ENCODE measurements at places on chromosomes 7 and 10. TPM values are rescaled to one million over a fixed set of nuclear protein-coding genes. Genes with fewer than 3 reads are reported as not detected.

GRCh38 chr10:33859319-33860022, 525.0 kb upstream of the NRP1 start:
- DNase-seq = no peak
- H3K4me3 ChIP-seq = no peak overlapping the region
- H3K36me3 ChIP-seq = no peaks in the 10 kb centered on the region
- no peak overlapping the region for H3K27ac ChIP-seq
- peaks cover 3% of the 10 kb centered on the region for H3K4me1 ChIP-seq

GRCh38 chr7:15936991-15937390, 250.5 kb upstream of the MEOX2 start:
- no peaks in the 10 kb centered on the region for H3K36me3 ChIP-seq
- no peaks in the 10 kb centered on the region for H3K4me1 ChIP-seq
- H3K27me3 ChIP-seq = no peaks in the 10 kb centered on the region
- H3K27ac ChIP-seq = no peak overlapping the region
- DNase-seq = no peak
- no peak overlapping the region for H3K4me3 ChIP-seq

DNA sequence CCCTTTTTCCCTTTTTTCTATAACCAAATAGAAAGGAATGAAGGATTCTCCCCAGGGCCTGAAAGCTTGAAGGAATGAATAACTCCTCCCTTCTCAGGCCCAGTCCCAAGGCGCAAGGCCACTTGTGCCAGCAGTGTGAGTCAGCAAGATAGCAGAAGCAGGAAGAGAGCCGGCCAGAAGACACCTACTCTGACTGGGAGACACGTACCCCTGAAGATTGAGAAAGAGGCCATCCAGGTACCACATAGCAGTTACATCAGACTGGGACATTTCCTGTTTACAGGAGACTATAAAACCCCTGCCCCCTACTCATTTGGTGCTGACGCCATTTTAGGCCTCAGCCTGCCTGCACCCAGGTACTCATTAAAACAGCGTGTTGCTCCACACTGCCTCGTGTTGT, 65.5 kb downstream of the LRRC17 start:
- no peaks in the 10 kb centered on the region for H3K36me3 ChIP-seq
- no peak overlapping the region for H3K27ac ChIP-seq
- no peaks in the 10 kb centered on the region for H3K4me1 ChIP-seq
- no peaks in the 10 kb centered on the region for H3K27me3 ChIP-seq
- H3K4me3 ChIP-seq = no peak overlapping the region
- peak; percentile 62 for DNase-seq

- no peak overlapping the region for H3K27ac ChIP-seq
- H3K4me1 ChIP-seq = no peaks in the 10 kb centered on the region
- H3K36me3 ChIP-seq = no peaks in the 10 kb centered on the region
Observed at GRCh38 chr7:28125431-28126409, 54.9 kb downstream of the JAZF1 start.

DNA sequence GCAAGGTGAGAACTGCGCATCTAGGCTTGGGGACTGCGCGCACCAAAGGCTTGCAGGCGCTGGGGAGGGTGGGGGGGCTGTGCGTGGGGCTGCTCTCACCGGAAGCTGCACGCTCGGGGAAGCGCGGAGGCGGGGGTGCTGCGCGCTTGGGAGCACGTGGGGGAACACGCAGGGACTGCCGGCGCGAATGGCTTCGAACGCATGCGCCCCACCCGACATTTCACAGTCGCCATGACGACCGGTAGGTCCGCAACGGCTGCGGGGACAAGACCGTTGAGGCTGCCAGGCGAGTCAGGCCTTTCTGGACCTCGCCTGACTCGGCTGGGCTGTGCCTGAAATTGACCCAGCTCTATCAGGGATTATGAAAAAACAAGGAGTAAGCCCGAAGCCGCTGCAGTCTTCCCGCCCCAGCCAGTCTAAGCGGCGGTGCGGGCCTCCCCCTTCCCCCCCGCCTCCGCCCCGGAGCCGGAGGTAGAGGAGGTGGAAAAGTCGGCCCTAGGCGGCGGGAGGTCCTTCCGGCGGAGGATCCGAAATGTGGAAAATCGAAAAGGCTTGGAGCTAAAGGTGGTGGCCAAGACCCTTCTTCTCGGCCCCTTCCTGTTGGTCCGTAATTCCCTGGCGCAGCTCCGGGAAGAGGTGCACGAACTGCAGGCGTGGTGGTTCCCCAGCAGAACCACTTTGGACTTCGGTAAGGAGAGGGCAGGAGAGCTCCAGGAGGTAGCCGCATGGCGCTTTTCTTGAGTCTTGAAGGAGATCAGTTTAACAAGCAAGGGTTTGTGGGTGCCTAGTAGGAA, 34.9 kb upstream of the STEAP1 start:
- H3K36me3 ChIP-seq = no peaks in the 10 kb centered on the region
- H3K27ac ChIP-seq = no peak overlapping the region
- H3K27me3 ChIP-seq = peaks cover 3% of the 10 kb centered on the region
- peaks cover 6% of the 10 kb centered on the region for H3K4me1 ChIP-seq
- no peak for DNase-seq
- H3K4me3 ChIP-seq = peak overlapping the region; percentile 48

- DNase-seq = no peak
- H3K4me3 ChIP-seq = no peak overlapping the region
- no peak overlapping the region for H3K27ac ChIP-seq
Observed at GRCh38 chr7:80807166-80807900, 111.5 kb downstream of the SEMA3C start.

- H3K4me1 ChIP-seq = peaks cover 31% of the 10 kb centered on the region
- H3K4me3 ChIP-seq = no peak overlapping the region
- no peaks in the 10 kb centered on the region for H3K36me3 ChIP-seq
- no peak overlapping the region for H3K27ac ChIP-seq
- DNase-seq = no peak
- no peaks in the 10 kb centered on the region for H3K27me3 ChIP-seq
Observed at GRCh38 chr10:22690158-22690557, 24.2 kb downstream of the PIP4K2A start.

DNA sequence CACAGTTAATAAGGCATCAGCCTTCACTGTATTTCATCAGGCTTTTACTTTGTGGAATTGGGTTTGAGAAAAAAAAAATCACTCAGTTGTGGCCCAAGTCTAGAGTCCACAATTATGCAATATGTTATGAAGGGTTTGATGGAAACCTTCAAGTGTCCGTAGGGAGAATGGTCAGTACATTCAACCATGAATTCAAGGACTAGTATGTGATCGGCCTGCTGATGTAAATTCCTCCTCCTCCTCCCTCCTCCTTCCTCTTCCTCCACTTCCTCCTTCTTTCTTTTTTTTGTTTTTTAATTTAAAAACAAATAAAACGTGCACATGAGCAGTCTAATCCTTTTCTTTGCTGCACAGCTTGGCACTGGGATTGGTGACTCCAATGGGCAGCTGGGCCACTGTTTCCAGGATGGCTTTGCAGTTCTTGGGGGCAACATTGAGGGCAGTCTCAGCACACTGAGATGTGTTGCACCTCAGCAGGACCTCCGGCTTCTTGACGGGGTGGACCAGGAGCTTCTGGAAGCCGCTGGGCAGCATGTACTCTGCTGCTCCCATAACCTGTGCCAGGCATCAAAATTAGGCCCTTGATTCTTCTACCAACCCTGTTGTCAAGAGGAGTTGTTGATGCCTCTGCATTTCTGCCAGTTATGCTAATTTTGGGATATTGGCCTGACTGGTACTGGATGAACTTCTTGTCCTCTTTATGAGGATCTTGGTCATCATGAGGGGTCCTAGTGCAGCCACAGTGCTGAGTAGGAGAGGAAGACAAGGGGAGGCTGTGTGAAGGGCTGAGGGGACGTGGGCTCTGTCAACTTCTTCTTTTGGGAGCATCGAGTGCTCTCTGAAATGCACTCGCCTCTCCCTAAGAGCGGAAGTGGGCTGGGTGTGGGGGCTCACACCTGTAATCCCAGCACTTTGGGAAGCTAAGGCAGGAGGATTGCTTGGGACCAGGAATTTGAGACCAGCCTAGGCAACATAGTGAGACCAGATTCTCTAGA, 9.3 kb upstream of the IL2RA start:
- H3K27ac ChIP-seq = peak overlapping the region; percentile 69
- H3K4me1 ChIP-seq = peaks cover 20% of the 10 kb centered on the region
- H3K27me3 ChIP-seq = no peaks in the 10 kb centered on the region
- H3K4me3 ChIP-seq = no peak overlapping the region
- no peak for DNase-seq
- H3K36me3 ChIP-seq = no peaks in the 10 kb centered on the region

GRCh38 chr7:35004531-35005095, 32.7 kb downstream of the DPY19L1 start:
- peaks cover 21% of the 10 kb centered on the region for H3K4me1 ChIP-seq
- no peaks in the 10 kb centered on the region for H3K36me3 ChIP-seq
- H3K4me3 ChIP-seq = no peak overlapping the region
- DNase-seq = no peak

FZD8 gene
- total RNA-seq = 22.1 TPM

GRCh38 chr10:48522011-48522765, 82.7 kb downstream of the ARHGAP22 start:
- H3K36me3 ChIP-seq = no peaks in the 10 kb centered on the region
- no peak overlapping the region for H3K27ac ChIP-seq
- no peak overlapping the region for H3K4me3 ChIP-seq
- no peak for DNase-seq
- peaks cover 12% of the 10 kb centered on the region for H3K4me1 ChIP-seq

- no peaks in the 10 kb centered on the region for H3K36me3 ChIP-seq
- no peaks in the 10 kb centered on the region for H3K27me3 ChIP-seq
- H3K27ac ChIP-seq = no peak overlapping the region
- H3K4me3 ChIP-seq = no peak overlapping the region
- no peak for DNase-seq
Observed at GRCh38 chr7:70416986-70417655, 714.8 kb upstream of the GALNT17 start.

GRCh38 chr7:75979759-75980429, 14.5 kb downstream of the TMEM120A start:
- peaks cover 46% of the 10 kb centered on the region for H3K36me3 ChIP-seq
- H3K4me1 ChIP-seq = no peaks in the 10 kb centered on the region
- H3K27ac ChIP-seq = peak overlapping the region; percentile 21
- H3K4me3 ChIP-seq = no peak overlapping the region
- no peak for DNase-seq
